ENCODE measurements at places on chromosomes 7 and 10.

GRCh38 chr10:98217801-98218200 lies 50.2 kb downstream of the LOXL4 start:
- no peak for DNase-seq

GRCh38 chr7:157528785-157529341 lies 192.1 kb downstream of the DNAJB6 start:
- no peak for DNase-seq

DNA sequence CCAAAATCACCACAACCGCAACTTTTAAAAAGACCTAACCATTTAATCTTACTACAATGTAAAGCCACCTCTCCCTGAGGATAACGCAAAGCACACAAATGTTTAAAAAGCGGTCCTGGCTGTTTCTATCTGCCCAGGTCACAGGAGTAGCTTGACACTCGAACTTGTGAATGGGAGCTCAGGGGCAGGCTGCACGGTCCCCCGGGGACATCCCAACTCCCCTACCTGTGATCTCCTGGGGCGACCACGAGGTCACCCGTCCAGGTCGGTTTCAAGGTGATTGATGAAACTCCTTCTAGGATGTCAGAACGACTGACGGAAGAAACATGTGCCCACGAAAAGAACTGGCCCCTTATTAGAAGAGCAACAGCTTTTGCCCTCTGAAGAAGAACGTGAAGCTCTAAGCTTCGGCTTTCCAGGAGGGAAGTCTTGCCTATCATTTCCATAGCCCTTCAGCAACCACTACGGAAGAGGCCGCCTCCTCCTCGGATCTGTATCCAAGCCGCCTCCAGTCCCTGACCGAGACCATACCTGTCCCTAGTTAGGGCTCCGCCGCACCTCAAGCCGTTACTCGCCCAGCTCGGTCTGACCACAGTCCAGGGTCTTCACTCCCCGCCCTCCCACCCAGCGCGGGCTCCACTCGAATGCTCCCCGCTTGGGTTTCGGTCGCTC lies 459 bp downstream of the CYCS start:
- DNase-seq = peak; percentile 65

DNA sequence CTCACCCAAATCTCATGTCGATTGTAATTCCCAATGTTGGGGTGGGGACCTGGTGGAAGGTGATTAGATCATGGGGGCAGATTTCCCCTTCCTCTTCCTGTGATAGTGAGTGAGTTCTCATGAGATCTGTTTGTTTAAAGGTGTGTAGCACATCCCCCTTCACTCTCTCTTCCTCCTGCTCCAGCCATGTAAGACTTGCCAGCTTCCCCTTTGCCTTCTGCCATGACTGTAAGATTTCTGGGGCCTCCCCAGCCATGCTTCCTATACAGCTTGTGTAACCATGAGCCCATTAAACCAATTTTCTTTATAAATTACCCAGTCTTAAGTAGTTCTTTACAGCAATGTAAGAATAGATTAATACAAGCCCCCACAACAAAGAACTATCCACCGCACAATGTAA lies 109.9 kb upstream of the JAZF1 start:
- no peak for DNase-seq

DNA sequence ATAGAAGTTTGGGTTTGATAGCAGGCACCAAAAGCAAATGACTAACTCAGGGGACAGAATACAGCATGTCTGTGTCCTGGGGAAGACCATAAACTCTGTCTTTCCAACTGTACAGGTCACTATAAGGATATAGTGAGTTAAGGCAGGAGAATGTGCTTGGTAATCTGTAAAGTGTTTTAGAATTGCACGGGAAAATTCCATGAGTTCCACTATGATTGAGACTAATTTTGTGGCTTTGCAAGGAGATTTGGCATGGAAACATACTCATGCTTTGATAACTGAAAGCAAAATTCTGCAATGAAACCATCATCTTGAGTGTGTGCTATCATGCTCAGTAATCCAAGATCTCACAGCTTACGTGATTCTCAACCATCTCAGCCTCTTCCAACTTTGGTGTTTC lies 152.6 kb downstream of the PKD1L1 start:
- DNase-seq = peak; percentile 88

DNA sequence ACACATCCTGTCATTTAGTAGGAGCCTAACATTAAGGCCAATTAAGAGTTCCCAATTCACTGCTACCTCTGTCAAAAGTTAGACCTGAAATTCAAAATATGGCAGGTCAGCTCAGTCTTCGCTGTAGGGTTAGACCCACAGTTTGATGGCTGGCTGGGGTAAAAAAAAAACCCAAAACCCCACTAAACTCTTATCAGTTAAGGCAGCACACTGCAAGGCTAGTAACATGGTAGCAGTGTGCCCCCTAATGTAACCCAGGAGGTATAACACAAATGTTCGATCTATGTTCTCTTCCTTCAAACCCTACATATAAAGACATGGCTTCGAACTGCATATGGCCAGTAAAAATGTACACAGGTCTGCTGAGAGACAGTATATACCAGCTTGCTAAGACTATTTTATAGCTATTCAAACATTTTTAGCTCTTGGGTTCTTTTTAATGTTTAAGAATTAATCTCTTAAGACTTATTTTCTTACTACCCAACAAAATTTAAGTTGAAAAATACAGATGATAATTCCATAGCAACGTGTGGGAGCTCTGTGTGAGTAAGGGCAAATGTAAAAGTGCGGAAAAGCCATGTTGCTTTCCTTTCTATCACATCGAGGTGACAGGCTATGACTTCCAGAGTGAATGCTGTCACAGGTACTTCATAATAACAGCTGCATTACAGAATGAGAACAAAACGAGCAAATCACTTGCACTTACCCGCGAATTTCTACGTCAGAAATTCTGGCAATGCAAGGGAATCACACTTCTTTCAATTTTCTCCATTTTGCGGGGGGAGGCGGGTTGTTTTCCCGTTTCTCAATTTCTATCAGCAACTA lies 168.4 kb upstream of the IMMP2L start:
- peak; percentile 51 for DNase-seq

DNA sequence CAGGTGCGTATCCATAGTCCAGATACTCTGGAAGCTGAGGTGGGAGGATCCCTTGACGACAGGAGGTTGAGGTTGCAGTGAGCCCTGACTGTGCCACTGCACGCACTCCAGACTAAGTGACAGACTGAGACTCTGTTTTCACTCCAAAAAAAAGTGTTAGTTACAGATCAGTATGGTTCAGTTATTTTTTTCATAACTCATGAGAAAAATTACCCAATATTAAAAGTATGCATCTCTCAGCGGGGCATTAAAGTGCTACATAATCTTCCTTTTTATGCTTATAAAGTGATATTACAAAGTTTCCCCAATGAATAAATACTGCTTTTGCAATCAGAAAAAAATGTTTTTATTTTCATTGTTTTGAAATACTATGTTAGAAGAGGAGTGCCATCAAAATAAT lies 147.9 kb downstream of the ZNF438 start:
- DNase-seq = no peak

DNA sequence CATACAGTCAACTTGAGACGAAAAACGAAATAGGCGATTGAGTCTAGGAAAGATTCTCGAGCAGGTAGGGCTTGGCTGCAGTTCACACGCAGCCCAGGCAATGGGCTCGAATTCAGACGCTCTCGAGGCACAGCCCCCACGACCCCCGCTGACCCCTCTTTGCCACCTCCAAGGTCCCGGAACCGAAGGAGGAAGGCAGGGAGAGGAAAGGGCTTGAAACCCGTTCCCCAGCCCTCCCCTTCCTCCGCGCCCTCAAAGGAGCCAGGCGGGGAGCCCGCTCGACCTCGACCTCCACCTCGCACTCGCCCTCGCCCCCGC lies 441 bp downstream of the CCDC186 start:
- DNase-seq = peak; percentile 39

GRCh38 chr7:30349170-30349569 lies 64.8 kb downstream of the ZNRF2 start:
- no peak for DNase-seq

GRCh38 chr7:29991937-29992336 lies 2.3 kb upstream of the SCRN1 start:
- DNase-seq = no peak

DNA sequence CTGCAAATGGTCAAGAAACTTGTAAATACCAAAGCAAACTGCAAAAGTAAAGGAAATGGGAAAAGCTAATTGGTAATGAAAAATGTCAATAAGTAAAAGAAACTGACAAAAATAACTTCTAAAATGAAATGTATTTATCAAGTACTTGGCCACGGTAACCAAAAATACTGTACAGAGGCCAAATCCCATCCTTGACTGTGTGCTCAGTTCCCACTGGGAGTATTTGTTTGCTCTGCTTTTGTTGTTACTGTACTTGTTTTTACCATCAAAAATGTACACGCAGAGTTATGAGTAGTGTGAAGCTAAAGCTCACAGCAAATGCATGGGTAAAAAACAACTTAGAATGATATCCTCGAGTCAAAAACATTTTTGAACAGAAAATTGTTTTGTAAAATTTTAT lies 31.1 kb downstream of the ENKUR start:
- no peak for DNase-seq

DNA sequence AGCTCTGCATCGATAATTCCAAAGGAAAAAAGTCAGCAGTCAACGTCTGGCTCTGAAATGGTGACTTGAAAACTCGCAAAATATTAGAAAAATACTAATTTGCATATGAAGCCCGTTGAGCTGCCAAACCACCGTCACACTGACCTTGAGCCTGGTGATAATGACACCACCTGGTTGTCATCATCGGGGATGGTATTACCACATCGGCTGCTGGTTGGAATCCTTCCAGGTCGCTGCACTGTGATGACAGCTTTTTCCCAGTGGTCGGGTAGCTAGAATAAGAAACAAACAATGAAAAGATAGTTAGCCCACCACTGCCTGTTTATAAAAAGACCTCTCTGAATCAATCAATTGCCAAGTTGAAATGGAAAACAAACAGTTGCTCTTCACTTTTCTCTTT lies 41.6 kb downstream of the LAMB1 start:
- DNase-seq = no peak

- no peak for DNase-seq
These were observed 118.2 kb downstream of the PRPF18 start for GRCh38 chr10:13704964-13705363.

GRCh38 chr7:157565981-157566630 lies 229.3 kb downstream of the DNAJB6 start:
- no peak for DNase-seq

DNA sequence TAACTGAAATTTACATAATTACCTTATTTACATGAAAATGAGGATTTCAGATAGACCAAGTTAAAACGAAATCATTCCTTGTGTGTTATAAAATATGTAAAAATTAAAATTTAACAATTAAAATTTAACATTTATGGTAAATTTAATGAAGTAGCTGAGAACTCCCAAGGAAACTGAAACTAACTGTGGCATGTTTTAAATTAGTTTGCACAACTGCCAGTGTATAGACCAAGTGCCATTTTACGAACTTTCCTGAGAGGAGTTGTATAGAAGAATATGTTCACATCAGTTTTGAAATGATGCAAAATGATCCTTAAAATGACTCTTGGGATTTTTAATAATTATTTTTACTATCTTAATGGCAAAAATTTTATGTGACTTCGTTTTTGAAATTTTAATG lies 23.6 kb downstream of the PDLIM1 start:
- no peak for DNase-seq

DNA sequence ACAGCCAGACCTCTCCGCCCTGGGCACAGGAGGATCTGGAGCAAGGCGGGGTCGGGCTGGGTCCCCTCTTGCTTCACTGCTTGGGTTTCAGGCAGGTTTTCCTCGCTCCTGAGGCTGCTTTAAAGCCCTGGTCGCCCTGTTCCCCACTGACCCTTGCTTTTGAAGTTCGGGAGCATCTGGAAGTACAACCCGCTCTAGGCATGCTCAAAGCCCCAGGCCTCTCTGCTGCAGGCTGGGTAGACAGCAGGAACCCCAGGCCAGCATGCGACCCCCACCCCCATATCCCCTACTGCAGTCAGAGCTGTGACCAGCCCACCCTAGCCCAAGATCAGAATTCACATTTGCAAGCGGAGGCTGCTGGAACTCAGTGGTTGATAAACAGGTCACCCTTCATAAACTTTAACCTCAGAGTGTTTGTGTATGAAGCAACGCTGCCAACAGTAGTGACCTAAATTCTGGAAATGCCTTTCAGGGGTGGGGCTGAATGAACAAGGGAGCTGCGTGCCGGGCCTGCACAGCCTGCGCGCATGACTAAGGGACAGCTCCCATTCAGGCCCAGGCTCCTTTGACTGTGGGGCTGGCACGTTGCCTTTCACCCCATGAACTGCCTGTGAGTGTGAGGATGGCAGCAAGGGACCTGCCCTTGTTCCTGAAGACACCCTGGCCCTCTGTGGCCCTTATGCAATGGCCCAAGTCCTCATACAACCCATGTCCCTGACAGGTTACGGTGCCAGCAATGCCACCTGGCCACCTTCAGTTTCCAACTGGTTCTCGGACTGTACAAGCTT lies 52.5 kb downstream of the PROSER2 start:
- peak; percentile 97 for DNase-seq

GRCh38 chr10:26502986-26503385 lies 64.8 kb downstream of the APBB1IP start:
- DNase-seq = peak; percentile 15

GRCh38 chr7:111529507-111530355 lies 32.6 kb downstream of the IMMP2L start:
- peak; percentile 9 for DNase-seq

DNA sequence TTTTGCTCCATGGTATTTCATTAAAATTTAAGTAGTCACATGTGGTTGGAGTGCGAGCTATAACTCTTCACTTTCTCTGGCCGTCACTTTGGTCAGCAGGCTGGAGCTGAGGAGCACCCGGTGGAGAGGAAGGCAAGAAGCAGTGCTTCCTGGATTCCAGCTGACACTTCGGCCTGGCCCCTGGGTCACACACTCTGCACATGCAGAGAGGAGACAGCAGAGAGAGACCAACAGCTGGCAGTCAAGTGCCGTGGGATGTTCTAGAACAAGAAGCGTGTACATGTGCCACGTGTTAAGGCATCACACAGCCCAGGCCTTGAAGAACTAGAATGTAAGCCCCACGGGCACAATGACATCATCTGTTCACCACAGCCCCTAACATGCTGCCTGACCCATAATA lies 30.1 kb downstream of the PSAP start:
- DNase-seq = no peak

DNA sequence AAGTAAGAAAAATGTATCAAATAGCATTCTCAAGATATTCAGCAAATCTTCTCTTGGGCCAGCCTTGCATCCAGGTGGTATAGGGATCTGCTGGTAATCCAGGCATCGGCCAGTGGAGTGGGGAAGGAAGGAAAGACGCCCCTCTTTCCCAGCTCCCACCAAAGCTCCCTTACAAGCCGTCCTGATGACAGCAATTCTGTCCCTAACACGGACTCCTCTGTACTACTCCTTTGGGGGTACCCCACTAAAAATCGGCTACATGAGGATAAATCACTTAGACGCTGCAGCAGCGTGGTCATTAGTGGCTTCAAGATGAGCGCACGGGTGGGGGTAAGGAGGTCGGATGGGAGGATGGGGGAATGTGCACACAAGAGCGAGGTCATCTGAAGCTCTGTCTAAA lies 24.7 kb upstream of the NUB1 start:
- no peak for DNase-seq

GRCh38 chr10:108362961-108363360 lies 1198.5 kb upstream of the SORCS1 start:
- no peak for DNase-seq

- DNase-seq = peak; percentile 73
These were observed 316.8 kb upstream of the NFE2L3 start for GRCh38 chr7:25835197-25835596.
